Anterior cingulate cortex (tissue), 58 donors: ENCODE measurements at places on chromosomes 12 and 14.

DNA sequence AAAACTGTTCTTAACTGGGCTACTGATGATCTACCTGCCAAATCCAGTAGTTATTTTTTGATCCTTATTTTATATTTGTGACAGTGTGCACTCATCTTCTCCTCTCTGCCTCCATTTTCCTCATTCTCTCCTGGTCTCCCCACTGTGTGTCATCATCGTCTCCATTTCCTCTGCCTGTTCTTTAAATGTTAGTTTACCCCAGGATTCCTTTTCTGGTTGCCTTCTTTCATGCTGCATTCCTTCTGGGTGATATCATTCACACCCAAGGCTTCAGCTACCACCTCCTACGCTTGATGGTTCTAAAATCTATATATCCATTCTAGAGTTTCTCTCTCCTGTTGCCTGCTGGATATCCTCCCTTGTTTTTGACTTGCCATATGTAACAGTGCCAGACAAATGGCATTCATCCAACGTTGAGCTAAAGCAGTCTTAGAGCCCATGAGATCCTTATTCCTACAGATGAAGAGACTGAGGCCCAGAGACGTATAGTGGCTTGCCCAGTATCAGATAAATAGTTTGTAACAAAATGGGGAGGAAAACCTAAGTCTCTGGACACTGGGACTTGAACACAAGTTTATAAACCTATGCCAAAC lies 109.5 kb downstream of the DIP2B start:
- DNase-seq: no peak

DNA sequence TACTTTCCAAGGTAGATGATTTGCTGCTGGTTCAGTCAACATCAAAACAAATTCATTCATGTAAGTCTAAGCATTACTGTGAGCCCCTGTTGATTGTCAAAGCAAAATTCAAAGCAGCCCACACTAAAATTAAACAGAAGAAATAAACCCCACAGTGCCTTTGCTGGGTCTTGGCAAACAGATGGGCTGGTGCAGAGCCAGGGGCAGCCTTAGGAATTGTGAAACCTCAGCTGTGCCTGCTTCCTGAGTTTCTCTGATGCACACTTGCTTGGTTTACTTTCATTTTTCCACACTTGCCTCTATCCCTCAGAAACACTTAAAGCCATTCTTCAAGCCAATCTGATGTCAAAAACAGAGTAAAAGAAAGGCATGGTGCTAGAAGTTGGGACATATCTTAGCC lies 6.6 kb upstream of the PLEKHG7 start:
- DNase-seq: no peak

DNA sequence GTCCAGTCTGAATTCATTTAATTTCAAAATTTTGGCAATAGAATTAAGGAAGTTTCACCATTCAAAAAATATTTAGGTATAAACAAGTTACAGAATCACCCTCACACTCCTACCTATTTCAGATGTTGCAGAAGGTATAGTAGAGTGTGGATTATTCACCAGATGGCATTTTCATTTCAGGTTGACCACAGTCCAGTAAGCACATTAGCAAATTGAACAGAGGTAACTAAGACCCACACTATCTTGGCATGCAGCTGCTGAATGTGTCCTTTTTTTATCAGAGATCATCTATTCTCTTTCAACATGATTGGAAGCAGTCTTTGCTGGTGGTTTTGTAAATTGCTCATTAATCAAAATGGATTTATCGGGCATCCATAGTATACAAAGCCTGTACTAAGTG lies 151.8 kb upstream of the GARIN6 start:
- DNase-seq: no peak

GRCh38 chr12:3106579-3106978 lies 29.4 kb downstream of the TSPAN9 start:
- DNase-seq: no peak

DNA sequence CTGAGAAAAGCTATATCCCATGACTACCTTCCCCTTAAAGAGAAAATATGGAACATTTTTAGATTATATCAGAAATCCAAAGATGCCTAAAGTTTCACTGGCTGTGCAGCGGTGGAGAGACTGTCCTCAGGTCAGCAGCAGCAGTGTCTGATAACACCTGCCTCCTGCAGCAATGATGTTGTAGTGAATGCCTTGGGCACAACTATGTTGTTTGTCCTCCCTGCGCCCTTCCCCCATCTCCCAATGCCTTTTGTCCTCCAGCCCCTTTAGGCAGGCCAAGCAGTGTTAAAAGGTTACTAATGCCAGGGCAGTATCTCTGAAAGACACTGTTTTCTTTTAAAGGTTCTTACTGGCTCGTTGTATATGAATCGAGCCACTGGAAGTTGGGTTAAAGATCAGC lies 13.2 kb downstream of the RTRAF start:
- DNase-seq: no peak

GRCh38 chr12:90548595-90548994 lies 406.4 kb downstream of the CCER1 start:
- DNase-seq: no peak

GRCh38 chr14:67705211-67705610 lies 3.5 kb downstream of the RDH12 start:
- DNase-seq: no peak

DNA sequence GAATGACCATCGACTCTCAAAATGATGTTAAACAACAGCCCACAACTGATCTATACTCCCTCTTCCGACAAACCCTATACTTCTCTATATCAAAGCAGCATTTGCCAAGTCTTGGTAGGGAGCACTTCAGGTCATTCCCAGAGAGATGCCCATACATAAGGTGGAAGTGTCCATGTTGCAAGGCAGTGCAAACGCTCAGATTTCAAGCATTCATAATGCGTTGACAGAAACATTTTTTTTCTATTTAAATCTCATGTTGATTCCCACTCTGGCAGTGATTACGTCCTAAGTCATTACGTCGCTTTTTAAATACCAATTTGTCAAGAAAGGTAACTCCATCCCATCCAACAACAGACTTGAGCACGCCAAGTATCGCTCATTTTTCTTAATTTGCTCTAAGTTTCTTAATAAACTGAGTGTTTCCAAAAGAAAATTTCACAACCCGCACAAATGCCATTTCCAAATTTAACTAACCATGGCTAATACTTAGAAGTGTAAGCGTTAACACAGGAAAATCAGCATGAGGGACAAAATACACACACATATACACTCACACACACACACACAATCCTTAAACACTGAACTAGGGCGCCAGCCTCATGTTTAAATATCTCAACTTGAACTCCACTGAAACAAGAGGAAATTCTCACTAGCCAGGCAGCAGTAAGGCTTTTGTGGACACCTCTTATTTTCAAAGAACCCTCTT lies 1.1 kb downstream of the GXYLT1 start:
- DNase-seq: no peak

GRCh38 chr12:111006621-111007020 lies 86.2 kb upstream of the MYL2 start:
- no peak for DNase-seq

- no peak for DNase-seq
Measured at GRCh38 chr12:100675432-100675831, 101.9 kb downstream of the GAS2L3 start.

DNA sequence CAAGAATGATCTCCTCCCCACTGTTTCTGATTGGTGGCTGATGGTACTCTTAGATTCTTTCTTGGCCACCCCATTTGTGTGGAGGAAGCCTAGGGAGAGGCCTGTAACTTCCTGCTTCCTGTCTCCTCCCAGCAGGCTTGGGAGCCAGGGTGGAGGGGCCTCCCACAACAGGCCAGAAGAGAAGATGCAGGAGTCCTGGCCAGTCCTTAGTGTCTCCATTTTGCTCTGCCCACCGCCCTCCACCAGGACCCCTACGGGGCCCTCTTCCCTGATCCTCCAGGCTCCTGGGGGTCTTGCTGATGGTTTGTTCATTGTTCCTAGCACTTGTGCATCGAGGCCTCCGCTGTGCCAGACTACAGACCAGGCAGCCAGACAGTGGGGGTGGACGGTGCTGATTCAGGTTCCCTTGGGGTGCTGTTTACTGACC lies 6.8 kb downstream of the TSPAN9 start:
- no peak for DNase-seq

DNA sequence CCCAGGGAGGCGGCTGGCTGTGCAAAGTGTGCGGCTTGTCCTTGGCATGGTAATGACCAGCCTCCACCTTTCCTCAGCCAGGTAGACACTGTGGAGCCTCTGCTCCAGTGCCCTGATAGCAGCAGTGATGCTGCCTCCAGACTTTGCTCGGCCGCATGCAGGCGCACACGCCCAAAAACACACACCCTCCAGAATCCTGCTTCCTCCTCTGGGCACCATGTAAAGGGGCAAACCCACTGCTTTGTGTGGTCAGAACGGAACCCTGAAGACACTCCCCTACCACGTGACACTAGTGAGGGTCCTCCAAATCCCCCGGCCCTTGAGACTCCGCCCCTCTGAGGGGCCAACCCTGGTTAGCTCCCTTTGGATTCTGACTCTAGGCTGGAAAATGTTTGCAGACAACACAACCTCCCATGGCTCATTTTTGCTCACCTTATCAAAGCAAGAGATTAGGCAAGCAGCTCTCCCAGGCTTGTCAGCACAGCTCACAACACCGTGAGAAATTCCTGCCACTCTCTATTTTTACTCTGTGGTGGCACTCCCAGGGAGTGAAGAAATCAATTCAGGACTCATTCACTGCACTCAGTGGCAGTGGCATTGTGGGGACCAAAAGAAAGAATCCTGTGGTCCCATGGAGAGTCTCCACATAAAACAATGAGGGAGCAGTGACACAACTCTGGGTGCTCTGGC lies 4.5 kb downstream of the KRT77 start:
- no peak for DNase-seq

- DNase-seq: no peak
Measured at GRCh38 chr12:132398386-132398991, 69.1 kb upstream of the GALNT9 start.

- DNase-seq: peak; percentile 70
Measured at GRCh38 chr14:21039585-21040369, 2.4 kb upstream of the RNASE7 start.

- no peak for DNase-seq
Measured at GRCh38 chr12:57319678-57320469, 68.9 kb upstream of the STAC3 start.

- DNase-seq: peak; percentile 70
Measured at GRCh38 chr14:103512701-103513611, 9.7 kb downstream of the CKB start.

GRCh38 chr14:100015251-100015655 lies 50.0 kb upstream of the EVL start:
- no peak for DNase-seq

DNA sequence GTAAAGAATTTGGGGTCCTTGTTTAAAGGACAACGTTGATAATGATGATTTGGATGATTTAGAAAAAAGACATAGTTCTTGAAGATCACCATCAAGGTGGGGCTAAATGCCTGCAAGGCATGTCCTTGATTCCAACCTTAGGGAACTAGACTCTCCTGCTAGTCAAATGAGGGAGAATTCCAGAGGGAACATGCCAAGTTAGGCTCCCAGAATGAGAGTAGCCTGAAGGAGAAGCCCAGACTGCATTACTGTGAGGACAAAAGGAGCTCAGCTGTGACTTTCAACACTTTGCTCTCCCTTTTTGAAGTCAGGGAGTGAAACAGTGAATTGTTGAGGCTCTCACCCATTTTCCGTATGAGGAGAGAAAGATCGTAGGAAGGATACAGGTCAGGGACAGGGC lies 95.2 kb upstream of the TBX3 start:
- no peak for DNase-seq

DNA sequence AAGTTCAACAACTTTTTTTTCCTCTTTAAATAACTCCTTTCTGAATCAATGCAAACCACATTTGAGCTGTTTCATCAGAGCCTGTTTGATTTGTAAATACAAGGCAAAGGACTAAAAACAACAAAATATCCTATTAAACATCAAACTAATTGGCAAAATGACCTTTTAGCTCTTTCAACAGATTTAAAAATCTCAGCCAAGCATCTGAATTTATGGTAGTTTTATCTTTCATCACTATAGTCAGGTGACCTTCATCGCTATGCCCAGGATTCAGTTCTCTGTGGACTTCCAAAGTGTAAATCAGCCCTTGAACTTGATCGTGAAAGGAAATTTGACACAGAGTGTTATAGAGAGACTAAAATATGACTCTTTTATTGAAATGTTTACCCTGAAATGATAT lies 1554.5 kb upstream of the FLRT2 start:
- no peak for DNase-seq

DNA sequence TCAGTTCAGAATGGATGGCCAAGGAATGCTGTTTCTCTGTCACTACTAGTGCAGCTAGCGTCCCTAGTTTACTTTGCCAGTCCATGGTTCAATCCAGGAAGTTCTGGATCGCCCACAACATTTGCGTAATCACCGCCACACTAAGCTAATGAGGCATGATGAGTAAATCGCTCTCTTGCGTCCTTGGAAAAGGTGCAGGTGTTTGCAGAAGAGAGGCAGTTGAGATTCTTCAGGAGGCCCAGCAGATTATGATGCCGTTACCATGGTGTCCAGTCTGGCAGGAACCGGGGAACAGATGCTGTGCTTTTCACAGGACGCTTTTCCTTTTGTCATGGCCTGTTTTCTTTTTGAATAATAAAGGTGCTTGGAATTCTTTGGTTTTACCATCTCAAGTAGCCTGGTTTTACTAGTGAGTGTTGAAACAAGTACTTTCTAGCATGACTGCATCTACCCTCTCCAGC lies 9.0 kb downstream of the TPH2 start:
- peak; percentile 38 for DNase-seq

DNA sequence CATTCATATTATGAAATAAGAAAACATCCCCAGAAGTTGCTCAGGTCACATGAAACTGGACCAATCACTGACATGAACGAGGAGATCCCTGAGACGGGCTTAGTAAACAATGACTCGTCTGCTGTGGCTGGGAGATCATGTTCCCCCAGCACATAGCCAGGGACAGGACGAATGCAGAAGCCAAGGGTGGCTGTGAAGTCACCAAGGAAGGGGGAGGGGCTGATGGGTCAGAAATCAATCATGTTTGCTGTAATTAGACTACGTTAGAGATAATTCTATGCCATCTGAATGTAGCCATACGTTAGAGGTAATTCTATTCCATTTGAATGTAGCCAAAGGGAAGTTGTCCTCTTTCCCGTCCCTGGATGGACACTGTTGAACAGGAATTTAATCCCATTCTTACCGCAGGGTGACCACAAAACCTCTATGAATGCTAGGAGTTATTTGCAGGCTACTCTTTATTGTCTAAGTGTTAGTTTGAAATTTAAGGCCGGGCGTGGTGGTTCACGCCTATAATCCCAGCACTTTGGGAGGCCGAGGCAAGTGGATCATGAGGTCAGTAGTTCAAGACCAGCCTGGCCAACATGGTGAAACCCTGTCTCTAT lies 332.9 kb downstream of the TMEM132D start:
- no peak for DNase-seq

DNA sequence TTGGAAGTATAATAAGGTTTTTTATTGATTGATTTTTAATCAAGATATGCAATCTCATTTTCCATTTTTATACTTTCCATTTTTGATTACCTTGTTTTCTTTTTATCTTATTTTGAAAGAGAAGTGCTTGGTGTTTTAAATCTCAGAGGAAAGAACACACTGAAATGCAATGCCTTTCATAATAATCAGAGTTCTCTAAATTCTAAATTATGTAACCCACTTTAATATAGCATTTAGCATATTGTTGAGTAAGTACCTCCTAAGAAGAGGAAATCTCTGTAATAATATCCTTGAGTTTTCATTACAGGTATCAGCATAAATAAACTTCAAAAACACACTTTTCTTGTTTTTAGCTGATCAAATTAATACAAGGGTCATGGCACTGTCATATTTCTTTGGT lies 96.9 kb downstream of the GTF2A1 start:
- DNase-seq: no peak

GRCh38 chr12:109767456-109767855 lies 53.8 kb downstream of the FAM222A start:
- no peak for DNase-seq

GRCh38 chr14:75804570-75805275 lies 143.7 kb downstream of the TTLL5 start:
- DNase-seq: no peak
